ENCODE measurements at places on chromosomes 1 and 21.

DNA sequence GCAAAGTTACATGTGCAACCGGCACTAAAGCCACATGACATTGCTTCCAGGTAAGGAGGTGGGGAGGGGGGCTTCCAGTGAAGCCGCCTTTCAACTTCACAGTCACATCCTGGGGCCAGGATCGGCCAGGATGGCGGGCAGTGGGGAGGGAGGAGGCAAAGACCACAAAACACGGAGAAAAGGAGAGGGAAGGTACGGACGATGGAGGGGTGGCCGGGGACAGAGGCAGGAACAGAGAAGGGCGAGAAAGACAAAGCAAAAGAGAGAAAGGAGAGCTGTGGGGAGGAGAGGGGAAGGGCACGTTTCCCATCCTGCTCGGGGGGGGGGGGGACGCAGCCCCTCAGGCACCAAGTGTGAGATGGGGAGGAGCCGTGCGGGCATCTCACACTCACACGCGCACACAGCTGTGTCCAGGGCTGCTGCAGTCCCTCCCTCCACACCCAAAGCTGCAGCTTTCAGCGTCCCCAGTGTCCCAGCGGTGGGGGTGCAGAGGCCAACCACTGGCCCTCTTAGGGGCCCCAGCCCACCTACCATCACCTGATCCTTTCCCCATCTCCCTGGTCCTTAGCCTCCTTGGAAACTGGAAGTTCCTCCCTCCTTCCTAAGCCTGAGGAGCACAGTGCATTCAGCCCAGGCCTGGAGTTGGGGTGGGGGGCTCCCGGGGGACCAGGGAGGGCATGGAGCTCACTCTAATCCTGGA lies 2.4 kb downstream of the SH2D5 start:
- DNase-seq: no peak

GRCh38 chr1:21827141-21827679 lies 15.1 kb downstream of the LDLRAD2 start:
- DNase-seq: no peak

GRCh38 chr1:204935155-204935554 lies 64.5 kb downstream of the NFASC start:
- no peak for DNase-seq

GRCh38 chr1:64523413-64524337 lies 53.7 kb downstream of the CACHD1 start:
- DNase-seq: no peak

GRCh38 chr1:177772386-177772960 lies 197.4 kb downstream of the SEC16B start:
- DNase-seq: no peak

GRCh38 chr1:100382657-100383056 lies 30.4 kb downstream of the CDC14A start:
- no peak for DNase-seq

DNA sequence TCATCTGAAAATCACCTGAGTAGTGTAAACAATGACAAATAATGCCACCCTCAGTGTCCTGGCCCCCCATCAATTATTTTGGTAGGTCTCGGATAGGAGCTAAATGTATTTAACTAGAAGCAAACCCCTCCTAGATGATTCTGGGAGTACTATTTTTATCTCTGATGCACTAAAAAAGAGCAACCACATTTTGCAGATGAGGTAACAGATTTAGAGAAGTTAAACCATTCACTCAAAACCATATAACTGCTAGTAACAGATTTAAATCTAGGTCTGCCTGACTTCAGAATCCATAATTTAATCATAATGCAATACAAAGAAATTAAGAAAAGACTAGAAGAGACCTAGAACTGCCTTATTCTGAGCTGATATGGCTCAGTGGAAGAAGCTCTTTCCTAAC lies 17.3 kb upstream of the PTCH2 start:
- no peak for DNase-seq

GRCh38 chr1:81254560-81254959 lies 546.2 kb upstream of the ADGRL2 start:
- no peak for DNase-seq

GRCh38 chr21:41570791-41571355 lies 62.9 kb upstream of the TMPRSS2 start:
- DNase-seq: no peak

GRCh38 chr1:78370356-78370755 lies 120.4 kb upstream of the PTGFR start:
- DNase-seq: no peak

- no peak for DNase-seq
Measured at GRCh38 chr1:150269451-150269850, 635 bp upstream of the APH1A start.

DNA sequence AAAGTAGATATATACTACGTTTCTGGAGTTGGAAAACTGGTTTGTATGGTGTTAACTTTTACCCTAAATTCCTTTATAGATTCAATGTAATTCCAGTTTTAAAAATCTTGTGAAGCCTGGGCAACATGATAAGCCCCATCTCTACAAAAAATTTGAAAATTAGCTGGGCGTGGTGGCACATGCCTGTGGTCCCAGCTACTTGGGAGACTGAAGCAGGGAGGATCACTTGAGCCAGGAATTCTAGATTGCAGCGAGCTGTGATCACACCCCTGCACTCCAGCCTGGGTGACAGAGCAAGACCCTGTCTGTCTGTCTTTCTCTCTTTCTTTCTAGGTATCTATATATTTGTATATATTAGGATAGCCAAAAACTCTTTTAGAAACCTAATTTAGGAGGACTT lies 141.9 kb downstream of the CLEC20A start:
- no peak for DNase-seq

DNA sequence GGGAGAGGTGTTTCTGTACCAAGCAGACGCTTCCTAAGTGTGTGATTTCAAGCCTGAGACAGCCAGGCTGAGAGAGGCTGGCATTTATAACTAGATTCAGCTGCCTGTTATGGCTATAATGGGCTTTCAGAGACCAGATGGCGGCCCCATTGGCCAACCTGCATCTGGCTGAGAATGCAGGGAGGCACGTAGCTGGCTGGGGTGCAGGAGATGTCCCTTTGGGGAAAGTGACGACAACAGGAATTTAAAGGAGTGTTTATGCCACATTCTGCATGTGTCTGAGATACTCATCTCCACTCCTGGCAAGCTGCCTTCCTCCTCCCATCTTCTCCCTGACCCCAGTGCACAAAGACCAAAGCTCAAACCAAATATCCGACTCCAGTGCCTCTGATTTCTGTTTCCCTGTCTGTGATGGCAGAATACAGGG lies 21.3 kb upstream of the CCDC190 start:
- DNase-seq: no peak

DNA sequence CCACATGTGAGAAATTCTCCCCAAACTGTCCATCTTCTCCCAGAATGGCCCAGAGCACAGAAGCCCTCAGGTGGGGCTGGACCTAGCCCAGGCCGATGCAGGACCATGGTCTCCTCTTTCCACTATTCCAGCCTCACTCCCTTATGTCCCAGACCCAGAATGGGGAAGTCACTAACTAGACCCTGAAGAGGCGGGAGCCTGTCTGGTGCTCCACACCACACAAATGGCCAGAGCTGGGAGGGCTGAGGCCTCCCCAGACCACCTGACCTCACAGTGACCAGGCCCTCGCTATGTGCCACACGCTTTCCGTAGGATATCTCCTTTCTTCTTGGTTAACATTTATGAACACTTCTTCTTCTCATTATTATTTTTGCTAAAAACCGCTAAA lies 54.9 kb upstream of the EDN2 start:
- peak; percentile 30 for DNase-seq

DNA sequence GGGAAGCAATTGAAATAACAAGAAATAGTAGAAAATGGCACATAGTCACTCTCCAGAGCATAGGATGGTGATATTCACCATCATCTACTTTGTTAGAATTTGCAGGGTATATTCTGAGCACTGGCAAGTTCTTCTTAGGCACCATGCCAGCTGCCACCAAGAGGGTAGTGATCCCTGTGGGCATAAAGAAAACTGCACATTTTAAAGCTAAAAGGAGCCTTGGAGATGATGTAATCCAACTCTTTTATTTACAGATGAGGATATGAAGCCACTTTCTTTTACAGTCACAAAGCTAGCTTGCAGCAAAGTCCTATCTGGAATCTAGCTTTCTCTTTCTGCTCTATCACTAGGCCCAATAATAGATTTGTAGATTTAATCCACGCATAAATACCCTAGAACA lies 69.0 kb downstream of the PTGER3 start:
- DNase-seq: no peak

- no peak for DNase-seq
Measured at GRCh38 chr1:166730299-166730888, 108.9 kb upstream of the POGK start.

DNA sequence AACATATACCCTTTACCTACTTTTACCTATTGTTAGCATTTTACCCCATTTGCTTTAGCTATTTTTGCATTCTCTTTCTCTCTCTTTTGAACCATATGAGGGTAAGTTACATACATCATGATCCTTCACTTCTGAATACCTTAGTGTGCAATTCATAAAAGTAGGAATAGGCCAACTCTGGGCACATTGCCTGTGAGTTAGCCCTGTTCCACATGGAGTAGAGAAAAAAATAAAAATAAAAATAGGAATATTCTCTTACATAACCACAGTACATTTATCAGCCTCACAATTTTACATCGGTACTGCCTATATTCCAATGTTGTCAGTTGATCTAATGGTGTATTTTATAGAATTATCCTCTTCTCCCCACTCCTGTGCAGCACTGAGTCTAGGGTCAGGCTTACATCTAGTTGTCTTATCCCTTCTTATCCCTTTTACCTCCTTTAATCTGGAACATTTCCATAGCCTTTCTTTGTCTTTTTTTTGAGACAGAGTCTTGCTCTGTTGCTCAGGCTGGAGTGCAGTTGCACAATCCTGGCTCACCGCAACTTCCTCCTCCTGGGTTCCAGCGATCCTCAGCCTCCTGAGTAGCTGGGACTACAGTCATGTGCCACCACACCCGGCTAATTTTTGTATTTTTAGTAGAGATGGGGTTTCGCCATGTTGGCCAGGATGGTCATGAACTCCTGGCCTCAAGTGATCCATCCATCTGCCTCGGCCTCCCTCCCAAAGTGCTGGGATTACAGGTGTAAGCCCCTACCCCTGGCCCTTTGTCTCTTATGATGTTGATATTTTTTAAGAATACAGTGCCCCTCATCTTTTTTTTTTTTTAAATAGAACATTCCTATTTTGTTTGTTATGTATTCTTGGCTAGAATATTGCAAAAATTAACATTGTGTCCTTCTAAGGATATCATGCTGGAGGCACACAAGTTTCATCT lies 11.1 kb upstream of the SLC30A1 start:
- peak; percentile 89 for DNase-seq

DNA sequence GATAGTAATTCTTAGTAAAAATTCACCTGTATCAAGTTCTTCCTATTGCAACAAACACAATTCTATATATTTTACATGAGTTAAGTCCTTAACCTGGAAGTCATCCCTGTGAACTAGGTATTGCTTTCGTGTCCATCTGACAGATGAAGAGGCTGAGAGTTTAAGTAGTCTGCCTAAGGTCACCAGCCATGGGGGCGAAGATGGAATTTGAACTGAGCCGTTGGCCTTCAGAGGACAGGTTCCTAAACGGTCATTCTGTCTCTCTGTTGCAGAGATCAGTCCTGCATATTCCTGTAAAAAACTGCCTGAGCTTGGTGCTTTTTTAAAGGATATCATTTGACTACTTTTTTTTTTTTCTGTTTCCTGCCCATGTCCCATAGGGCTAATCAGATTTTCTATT lies 10.2 kb upstream of the POFUT2 start:
- no peak for DNase-seq

DNA sequence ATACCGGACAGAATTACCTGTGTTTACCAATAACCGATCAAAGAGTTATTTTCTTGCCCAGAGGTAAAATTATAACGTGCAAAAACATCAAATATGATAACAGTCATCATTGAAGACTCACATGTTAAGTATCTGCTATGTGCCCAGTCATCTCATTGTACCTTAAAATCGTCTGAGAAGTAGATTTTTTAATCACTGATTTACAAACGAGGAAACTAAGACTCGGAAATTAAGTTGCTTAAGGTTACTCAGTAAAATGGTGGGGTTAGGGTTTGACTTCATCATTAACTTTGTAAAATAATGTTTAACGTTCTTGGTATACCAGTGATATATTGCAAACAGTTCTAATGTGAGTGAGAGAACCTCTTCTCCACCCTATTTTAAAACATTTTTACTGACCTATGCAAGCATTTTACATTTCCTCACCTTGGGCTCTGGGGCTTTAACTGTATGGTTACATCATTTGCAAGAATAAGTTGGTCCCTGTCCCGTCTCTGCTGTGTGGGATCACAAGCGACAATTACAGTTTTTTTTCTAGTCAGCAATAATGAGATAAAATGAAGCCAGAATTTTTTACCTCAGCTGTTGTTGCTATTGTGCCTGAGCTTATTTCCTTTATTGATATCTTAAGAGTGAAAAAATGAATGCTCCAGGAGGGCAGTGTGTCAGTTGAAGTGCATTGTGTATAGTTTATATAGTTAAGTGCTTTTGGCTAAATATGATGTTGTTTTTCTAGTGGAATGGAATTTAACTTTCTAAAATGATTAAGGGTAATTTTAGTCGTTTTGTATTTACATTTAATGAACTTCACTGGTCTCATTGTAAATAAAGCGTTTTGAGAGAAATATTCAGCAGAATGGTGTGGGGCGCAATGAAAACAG lies 2.7 kb downstream of the RPRD2 start:
- no peak for DNase-seq

- DNase-seq: no peak
Measured at GRCh38 chr1:225851805-225852204, 30.4 kb downstream of the TMEM63A start.

DNA sequence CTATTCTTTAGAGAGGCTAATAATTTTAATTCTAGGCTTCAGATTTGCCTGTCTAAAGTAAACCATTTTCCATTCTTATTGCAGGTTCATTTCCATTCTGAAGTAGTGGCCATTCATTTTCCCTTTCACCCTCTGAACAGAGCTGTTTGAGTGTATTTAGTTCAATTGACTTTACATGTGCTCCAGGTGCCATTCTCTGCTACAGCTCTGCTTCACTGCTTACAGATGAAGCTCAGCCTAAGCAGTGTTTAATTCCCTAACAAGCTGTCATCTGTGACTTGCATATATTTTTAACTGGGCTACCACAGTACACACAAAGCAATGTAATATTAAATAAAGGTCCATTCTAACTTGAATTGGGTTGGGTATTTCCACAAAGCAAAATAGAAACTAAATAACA lies 1031.6 kb downstream of the KCNT2 start:
- no peak for DNase-seq

Data from spleen (tissue), 13 donors.